Activated CD8-positive, alpha-beta memory T cell treated with anti-CD3 and anti-CD28 coated beads, Interleukin-2, amount 10 ng/mL, durations not matched to agents 7 days and 5 days (primary cell): ENCODE measurements at places on chromosomes 1 and 21.

- no peak for DNase-seq
Measured at GRCh38 chr1:201450721-201451291, 18.2 kb downstream of the PHLDA3 start.

- DNase-seq, result no peak
Measured at GRCh38 chr1:12539705-12540579, 78.1 kb downstream of the DHRS3 start.

DNA sequence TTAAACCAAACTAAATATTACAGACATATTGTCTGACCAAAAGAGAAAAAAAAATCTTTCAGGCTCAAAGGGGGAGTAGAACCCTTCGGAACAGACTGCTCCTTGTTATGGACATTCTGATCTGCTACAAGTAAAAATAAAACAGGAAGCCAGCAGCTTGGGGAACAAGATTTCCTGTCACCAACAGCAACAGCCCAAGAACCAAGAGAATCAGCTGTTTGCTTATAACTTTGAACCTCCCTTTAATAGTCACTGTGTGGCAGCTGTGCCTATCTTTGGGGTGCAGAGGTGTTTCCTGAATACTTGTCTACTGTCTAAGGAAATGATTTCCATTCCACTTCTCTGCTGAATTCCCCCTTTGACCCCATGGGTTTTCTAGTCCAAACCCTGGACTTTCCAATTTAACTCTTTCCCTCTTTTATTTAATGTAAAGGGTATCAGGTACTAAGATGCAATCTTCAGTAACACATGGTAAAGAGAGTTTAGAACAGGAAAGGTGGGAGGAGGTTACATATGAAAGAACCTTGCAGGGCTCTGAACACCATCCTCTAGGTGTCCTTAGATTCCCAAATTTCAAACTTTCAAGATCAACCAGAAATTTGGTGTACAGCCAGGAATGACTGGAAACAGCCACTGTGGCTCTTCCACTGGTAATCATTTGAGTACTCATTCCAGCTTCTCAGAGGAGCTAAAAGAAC is 38.6 kb downstream of the GPR3 start:
- DNase-seq, result no peak

- DNase-seq, result no peak
Measured at GRCh38 chr1:6016191-6016865, 24.1 kb upstream of the NPHP4 start.

DNA sequence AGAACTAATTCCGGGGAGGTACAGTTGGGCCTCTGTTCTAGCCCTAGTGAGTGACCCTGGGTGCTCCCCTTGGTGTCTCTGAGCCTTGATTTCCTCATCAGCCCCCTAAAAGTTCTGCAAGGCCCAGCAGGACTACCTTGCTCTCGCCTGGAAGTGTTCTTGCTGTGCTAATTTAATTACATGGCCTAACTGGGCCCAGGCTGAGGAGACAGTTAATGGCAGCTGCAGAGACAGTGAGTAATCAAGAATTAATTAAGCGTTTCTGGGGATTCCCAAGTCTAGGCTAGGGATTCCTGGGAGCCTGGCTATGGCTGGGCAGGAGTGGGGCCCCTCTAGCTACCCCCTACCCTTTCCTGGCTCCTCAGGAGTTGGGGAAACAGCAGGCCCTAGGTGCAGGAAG is 24.7 kb upstream of the DMBX1 start:
- DNase-seq, result no peak

DNA sequence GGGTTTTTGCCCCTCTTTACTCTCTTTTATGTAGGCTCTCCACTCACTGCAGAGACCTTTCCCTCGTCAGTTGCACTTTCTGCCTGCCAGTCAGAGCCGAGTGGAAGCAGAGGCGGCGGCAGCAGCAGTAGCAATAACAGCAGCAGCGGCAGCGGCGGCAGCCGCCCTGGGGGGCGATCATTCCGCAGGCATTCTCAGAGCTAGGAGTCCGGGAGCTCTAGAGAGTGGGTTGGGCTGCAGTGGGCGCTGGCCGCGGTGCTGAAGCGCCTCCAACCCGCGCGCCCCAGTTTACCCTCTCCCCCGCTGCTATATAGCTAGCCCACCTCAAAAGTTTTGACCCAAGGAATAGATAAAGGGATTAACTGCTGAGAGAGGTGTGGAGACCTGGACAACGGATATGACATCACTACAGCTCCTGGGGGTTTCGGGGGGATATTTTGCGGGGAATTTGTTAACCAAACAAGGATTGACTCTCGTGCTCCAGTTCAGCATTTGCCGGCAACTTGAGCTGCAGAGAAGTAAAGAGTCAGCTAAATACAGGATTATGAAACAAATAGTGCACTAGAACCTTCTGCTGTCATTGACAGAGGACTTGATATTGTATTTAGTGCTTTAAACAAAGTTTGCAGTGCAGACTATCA is at the start of gene OLFM3:
OLFM3 (minus strand) TSS at position 102 of the 641 bp plus-strand sequence.
- DNase-seq, result no peak

DNA sequence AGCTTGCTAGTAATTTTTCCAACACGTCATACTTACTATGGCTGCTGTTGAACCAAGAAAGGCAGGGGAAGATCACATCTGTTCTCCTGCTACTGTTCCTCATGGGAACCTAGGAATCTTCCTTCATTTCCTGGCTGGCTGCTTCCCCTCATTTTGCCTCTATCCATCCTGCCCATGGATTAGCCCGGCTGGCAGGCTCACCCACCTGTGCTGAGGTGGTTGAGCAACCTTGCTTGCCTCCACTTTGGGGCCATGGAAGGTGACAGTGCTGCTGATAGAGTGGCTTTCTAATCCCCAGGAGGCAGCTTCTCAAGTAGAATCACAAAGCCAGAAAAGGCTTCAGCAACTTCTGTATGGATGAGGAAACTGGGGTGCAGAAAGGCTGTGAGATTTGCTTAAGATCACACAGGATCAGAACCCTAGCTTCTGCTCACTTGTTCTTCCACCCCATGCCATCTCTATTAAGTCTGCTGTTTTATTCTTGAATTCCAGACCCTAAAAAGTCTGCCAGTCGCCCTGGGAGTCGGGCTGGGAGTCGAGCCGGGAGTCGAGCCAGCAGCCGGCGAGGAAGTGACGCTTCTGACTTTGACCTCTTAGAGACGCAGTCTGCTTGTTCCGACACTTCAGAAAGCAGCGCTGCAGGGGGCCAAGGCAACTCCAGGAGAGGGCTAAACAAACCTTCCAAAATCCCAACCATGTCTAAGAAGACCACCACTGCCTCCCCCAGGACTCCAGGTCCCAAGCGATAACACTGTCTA is 6.2 kb upstream of the BMP8A start:
- no peak for DNase-seq

DNA sequence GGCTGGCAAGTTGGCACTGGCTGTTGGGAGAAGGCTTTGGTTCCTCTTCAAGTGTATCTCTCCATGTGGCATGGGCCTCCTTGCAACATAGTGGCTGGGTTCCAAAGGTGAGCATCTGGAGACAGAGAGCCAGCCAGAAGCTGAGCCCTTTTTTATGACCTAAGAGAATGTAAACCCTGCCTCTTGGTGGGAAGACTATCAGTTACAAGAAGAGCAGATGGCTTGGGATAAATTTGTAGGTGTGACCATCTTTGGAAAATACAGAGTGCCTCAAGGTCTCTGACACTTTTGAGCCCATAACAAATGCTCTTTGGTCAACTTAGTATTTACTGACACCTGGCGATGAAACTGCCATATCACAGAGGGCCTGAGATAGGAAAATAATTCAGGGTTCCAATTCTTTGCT is 31.4 kb upstream of the PRELP start:
- DNase-seq, result no peak

- peak; percentile 29 for DNase-seq
Measured at GRCh38 chr1:223229756-223230155, 86.7 kb upstream of the TLR5 start.

GRCh38 chr1:9848022-9848421 is 24.3 kb upstream of the CLSTN1 start:
- no peak for DNase-seq

DNA sequence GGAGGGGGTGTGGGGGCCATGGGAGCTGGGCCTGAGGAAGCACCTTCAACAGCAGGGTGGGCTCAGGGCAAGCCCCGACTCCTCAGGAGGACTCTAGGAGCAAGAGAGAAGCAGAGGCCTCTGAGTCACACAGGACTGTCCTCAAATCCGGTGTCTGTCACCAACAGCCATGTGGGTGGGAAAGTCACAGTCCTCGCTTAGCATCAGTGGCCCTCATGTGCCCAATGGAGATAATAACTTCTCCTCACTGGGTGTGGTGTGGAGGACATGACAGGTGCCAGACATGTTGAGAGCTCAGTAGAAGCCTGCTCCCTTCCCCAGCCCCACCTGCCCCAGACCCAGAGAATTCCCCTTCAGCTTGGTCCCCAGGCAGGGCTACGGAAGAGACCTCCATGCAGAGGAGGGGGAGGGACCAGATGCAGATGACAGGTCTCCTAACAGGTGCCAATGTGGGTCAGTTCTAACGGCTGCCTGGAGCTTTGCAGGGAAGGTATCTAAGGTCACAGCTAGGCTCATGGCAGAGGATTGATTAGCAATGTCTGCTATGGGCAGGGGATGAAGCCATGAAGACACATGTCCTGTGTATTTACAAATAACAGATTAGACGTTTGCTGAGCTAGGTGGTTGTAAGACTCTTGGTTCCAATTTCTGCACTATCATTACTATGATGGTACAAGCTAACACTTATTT is 30.2 kb downstream of the TTC39A start:
- no peak for DNase-seq

DNA sequence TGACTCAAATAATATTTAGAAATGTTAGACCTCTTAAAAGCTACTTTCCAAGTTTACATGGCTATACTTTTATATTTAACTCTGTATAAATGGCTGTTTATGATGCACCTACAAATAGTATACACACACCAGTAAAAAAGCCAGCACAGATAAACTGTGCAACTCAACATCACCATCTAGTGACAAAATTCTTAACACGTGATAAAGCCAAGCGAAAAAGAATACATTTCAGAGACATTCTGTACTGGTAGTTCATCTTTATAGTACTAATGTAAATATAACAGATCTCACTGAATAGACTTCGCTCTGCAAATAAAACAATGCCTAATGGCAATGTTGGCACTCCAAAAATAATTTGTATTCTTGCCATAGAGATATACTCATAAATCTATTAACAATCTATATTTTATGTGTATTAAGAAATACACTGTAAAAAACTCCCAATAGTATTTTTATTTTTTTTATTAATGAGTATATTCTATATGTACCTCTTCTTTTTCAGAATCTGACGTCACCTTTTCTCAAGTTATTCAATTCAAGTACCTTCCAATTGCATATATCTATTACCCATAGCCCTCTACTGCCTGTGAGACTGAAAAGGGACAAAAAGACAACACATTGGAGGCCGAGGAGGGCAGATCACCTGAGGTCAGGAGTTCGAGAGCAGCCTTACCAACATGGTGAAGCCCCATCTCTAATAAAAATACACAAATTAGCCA is 100.2 kb downstream of the DPYD start:
- DNase-seq, result no peak

- DNase-seq, result no peak
Measured at GRCh38 chr1:211135342-211135950, 1.5 kb upstream of the KCNH1 start.

- DNase-seq, result no peak
Measured at GRCh38 chr1:178530037-178530402, 17.1 kb downstream of the TEX35 start.

DNA sequence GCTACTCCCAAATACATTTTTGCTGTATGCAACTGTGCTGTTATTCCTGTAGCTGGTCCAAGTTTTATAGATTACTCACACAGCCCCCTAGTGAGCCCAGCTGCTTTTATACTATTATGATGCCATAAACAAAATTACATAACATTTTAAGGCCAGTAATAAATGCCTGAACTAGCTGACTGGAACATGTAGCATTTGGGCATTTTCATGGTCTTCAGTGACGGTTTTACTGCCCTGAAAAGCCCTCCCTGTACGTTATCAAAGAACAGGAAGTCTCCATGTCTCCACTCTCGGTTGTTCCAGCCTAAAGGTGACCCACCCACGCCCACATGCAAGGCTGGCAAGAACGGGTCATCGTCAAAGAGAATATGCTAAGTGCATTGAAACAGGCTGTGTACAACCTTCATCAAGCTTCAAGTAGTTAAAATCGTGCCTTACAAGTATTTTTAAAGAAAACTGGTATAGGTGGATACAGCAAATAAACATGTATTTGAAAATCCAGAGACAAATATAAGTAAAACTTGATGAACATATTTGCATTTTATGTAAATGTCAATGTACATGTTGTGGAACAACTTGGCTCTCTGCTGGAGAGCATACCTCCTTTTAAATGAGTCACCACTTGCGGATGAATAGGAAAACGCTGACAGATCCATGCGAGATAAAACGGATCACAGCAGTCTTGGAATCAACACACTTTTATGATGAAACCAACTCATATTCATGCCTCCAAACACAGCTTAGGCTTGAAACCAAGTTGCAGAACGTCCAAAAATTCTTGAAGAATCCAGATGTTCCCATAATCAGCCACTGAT is 520.5 kb downstream of the SMYD3 start:
- no peak for DNase-seq

DNA sequence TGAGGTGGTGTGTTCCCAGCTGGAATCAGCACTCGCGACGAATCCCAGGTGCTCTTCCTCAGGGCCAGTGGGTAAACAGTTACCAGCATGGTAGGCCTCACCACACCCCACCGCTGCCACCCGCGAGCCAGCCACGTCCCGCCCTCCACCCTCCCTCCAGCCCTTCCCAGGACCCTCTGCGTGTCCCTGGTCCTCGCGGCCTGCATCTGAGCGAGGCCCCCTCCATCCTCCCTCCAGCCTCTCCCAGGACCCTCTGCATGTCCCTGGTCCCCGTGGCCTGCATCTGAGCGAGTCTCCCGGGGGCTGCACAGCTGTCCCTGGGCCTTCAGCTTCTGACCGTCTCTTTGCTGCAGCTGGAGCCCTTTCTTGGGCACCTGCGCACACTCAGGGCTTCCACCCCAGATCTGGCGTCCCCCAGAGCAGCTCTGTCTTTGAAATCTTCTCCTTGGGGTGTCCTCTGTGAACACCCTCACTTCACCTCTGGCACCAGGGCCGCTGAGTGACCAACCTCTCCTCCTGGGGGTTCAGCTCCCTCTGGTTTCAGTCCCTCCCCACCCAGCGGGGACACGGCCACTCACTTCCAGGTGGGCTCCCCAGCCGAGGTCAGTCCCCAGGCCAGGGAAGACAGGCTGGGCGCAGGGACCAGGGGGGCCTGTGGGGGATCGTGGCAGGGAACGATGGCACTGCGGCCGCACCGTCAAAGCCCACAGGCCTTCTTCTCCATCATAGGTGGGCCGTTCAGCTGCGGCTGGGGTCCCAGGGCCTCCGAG is 57.8 kb upstream of the COL6A2 start:
- DNase-seq, result peak; percentile 34

DNA sequence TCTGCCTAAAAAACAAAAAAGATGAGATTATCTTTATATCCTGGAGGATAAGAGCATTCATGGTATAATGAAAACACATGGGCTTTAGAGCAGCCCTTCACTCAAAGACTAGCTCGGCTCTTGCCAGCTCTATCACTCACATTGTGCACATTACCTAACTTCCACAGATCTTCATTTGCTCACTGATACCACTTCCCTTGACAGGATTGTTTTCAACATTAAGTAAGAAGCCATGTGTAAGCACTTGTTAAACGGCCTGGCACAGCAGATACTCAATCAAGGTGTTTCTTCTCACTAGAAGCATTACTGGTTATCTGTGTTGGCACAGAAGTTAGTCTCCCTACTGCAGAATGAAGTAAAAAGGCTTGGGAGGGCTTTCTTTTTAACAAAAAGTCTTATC is 18.7 kb downstream of the LPGAT1 start:
- no peak for DNase-seq
